ENCODE measurements at places on chromosomes 2 and 18. TPM values are rescaled to one million over a fixed set of nuclear protein-coding genes. Genes with fewer than 3 reads are reported as not detected.

- no peak for DNase-seq
Observed at GRCh38 chr2:437756-438393, 150.0 kb upstream of the ALKAL2 start.

DNA sequence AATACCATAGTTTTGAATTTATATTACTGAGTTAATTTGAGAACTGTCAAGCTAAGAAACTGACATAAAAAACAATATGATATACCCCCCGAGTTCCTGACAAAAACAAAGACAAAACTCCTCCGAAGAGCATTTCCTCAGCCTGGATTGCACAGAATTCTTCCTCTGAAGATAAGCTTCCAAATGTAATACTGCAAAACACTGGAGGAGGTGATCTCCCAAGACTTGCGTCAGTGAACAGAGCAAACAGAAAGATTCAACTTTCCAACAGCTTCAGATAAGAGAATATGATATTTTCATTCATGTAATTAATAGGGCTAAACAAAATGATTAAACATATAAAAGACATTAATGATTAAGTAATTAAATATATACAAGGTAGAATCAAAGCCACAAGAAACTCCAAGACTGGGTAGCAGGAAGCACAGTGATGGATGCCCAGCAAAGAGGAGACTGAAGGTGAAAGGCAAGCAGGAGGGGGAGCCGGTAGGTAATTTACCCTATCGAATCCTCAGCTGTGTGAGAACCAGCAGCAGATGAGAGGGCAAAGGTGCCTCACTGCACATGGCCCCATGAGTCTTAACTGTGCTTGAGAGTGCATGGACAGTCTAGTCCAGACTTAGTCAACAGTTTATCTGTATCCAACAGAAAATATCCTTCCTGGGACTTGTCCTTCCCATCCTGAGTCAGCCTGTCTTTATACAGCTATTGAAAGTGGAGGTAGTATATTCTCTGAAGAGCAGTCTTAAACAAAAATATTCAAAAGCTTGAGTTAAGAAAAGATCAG, 18.3 kb upstream of the SERPINB3 start:
- DNase-seq: no peak

Gene CNTNAP5
- 50.5 TPM for total RNA-seq

Gene CHRNG
- not detected for total RNA-seq

Gene RTKN
- 81.6 TPM for total RNA-seq

DNA sequence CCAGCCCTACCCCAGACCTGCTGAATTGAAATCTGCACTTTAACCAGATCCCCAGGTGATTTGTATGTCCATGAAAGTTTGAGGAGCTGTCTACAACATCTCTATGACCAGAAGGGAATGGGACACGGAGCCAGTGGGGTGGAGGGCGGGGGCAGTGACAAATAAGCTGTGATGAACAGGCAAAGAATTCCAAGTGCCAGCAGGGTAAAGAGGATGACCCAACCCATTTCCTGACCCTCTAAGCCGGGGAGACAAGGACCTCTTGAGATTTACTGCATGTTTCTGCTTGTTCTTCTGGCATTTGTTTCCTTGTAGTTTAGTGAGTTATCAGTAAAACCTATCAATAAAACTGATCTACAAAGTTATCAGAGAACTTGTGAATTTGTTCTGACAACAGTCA, 8.7 kb downstream of the TET3 start:
- no peak for DNase-seq

GRCh38 chr2:21818212-21818795, 694.5 kb downstream of the TDRD15 start:
- no peak for DNase-seq

GRCh38 chr2:85905187-85905666, 16.4 kb upstream of the ST3GAL5 start:
- no peak for DNase-seq

DNA sequence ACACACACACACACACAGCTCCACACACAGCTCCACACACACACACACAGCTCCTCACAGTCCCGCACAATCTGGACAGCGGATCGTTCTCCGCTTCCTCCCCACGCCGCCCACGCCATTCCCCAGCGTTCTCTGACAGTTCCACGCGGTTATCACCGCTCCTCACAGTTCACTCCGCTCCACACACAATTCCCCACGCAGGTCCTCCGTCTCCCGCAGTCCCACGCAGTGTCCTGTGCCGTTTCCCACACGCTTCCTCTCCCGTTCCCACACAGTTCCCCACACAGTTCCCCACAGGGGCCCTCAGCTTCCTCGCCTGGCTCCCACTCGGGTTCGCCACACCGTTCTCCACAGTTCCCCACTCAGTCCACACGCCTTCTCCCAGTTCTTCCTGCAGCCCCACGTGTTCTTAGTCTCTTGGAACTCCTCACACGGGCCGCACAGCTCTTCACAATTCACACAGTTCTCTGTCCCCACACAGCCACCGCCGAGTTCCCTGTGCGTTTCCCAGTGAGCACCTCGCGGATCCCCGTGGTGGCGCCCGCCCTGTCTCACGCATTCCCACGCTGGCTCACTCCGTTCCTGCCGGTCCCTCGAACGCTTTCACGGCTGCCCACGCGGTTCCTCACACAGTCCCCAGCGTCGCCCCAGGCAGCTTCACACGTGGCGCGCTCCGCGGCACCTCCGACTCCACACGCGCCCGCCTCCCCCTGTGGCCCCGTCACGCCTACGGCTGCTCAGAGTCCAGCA, 38.4 kb downstream of the KIF1A start:
- DNase-seq: no peak

Gene CCDC121
- total RNA-seq: 5.9 TPM

Gene UGT1A5
- total RNA-seq: not detected

Gene TMEM17
- 4.8 TPM for total RNA-seq

DNA sequence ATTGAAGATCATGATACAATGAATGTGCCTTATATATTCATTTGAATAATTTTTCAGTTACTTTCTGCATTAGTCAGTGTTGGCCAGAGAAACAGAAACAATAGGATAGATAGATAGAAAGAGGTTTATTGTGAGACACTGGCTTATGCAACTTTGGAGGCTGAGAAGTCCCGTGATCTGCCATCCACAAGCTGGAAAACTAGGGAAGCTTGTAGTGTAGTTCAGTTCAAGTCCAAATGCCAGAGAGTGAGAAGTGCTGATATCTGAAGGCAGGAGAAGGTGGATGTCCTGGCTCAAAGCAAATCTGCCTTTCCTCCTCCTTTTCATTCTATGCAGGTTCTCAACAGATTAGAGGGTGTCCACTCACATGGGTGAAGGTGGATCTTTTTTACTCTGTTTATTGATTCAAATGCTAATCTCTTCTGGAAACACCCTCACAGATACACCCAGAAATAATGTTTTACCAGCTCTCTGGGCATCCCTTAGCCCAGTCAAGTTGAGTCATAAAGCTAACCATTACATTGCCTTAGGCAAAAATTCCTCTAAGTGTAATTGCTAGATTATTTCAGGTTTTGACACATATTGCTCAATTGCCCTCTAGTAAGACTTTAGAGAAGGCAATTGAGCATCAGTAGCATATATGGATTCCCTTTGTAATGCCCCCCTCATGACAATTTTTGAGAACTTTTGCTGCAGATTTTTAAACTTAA, 341.4 kb downstream of the LPIN1 start:
- no peak for DNase-seq

GRCh38 chr2:186835628-186836027, 13.3 kb downstream of the ZSWIM2 start:
- DNase-seq: no peak

Data from dorsolateral prefrontal cortex (tissue), 122 donors.